Activated effector memory CD4-positive, alpha-beta T cell treated with Interleukin-2 at 50 U/mL for 16 hours (primary cell): ENCODE measurements at places on chromosomes 5 and 9.

DNA sequence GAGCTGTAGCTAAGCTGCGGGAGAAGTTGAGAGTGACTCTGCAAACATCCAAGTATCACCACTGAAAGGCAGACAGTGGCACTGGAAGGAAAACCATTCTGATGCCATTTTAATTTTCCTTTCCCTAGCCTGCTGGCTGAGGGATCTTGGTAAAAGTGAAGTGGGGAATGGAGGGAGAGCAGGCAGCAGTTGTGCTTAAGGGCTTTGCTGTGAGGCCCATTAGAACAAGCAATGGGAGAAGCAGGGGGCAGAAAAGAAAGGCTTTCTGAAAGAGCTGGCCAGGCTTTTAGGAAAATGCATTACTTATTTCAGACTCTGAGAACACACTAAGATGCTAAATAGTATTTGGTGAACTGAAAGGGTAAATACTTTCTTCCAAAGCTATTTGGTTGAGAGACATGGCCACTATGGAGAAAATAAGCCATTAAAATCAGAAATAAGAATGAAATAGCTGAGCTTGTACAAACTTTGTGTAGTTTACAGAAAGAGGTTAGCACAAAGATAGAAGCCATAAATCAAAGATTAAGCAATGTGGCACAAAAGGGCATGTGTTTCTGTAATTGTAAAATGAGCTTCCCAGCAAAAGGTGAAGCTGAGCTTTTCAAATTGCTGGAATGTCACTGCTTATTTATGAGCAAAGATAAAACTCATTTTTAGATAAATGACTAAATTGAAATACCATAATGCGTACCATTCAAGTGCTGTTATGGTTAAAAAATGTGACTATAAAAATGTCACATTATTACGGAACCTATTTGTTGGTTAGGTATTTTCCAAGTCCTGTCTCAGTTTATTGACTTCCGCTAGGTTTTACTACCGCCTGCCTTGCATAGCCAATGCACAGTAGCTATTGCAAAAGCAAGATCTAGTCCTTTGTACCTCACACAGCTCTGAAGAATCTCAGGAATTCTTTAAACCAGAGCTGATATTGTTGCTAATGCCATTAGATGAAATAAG lies 20.8 kb downstream of the SNCAIP start:
- no peak for DNase-seq

GRCh38 chr5:73317523-73317922 lies 131.1 kb downstream of the FOXD1 start:
- no peak for DNase-seq

- no peak for DNase-seq
These were observed 980 bp downstream of the COL5A1 start for GRCh38 chr9:134642385-134643181.

GRCh38 chr5:81181576-81182316 lies 51.4 kb upstream of the CKMT2 start:
- no peak for DNase-seq

DNA sequence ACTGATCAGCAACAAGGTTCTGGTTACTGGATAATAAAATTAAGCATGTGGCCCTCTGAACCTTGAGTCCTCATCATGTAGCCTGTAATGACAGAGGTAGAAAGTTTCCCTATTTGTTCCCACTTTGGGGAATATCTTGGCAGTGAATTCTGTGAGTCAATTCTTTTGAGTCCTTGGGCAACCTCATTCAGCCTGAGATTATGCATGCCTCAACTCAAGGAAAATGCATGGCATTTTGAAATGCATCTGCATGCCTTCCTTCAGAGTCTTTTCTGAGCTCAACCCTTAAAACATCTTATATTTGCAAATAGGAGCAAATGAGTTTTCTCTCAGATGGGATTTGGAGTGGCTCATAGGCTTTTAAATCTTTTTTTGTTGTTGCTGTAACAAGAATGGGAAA lies 218.1 kb upstream of the CD180 start:
- DNase-seq = no peak

GRCh38 chr9:3189113-3189861 lies 336.5 kb downstream of the RFX3 start:
- DNase-seq = no peak

DNA sequence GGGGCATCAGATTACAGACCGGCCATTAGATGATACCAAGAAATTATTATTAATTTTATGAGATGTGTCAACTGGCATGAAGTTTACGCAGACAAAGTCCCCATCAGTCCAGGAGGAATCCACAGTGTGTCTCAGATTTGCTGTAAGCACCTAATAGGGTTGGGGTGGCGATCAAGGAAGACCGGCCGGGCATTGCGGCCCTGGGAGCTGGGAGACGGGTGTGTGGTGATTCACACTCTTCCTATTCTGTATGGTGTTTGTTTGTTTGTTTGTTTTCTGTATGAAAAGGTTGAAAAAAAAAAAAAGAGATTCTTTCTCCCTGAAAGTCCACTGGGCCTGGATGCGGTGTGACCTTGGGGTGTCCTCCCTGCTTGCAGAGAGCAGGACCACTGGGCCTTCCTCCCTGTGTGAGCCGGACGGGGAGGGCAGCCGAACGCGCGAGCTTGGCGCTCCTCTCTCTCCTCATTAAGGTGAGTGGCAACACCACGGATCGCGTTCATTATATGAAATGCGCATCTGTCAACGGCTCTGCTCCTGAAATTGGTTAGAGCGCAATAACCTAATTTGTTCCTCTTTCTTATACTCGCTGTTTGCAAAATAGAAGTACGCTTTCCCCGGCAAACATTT lies 15.1 kb downstream of the RASGEF1C start:
- no peak for DNase-seq

DNA sequence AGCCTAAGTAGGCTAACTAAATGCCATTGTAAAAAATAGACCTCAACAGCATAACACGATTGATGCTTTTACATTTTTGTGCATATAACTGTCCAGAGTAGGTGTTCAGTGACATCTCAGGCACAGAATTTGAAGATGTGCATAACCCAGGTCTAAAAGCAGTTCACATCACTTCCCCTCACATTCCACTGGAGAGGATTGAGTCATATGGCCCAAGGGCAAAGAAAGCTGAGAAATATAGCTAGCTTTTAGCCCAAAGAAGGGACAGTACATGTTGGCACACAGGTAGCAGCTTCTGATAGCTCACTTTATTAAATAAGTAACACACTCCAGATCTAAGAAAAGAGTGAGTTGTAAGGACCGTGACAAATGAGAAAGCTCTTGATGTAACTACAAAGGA lies 2259.5 kb upstream of the WWC1 start:
- DNase-seq = no peak

DNA sequence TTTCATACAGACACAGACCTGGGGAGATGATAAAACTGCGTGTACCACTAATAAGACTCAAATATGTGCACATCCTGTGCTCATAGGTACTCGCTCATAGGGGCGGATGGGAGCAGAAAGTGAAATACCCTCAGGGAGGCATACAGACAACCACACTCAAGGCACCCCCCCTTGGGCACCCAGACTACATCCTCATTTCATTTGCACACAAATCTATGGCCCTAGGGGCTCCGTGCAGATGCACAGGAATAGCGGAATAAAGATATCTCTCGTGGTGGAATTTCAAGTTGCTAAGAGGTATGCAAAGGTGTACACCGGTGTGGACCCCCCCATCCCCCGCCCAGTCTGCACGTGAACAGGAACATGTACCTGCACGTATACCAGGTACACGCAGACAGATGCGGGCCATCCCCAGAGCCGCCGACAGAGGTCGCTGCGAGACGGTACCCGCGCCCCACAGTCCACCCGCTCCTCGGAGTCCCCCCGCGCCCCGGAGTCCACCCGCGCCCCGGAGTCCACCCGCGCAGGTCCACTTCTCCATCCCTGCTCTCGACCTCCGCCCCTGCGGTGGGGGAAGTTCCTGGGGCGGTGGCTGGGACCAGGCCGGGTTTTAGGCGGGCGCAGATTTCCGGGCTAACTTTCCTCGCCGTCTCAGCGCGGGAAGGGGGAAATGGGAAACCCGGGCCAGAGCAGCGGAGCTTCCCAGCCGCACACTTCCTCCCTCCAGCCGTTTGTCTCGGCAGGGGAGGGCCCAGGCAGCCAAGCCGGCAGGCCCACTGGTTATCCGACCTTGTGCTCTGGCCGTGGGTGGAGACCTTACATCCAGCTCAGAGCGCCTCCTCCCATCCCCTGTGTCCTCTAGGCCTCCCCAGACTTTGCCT lies 1.0 kb upstream of the IL12B start:
- DNase-seq = peak; percentile 68

DNA sequence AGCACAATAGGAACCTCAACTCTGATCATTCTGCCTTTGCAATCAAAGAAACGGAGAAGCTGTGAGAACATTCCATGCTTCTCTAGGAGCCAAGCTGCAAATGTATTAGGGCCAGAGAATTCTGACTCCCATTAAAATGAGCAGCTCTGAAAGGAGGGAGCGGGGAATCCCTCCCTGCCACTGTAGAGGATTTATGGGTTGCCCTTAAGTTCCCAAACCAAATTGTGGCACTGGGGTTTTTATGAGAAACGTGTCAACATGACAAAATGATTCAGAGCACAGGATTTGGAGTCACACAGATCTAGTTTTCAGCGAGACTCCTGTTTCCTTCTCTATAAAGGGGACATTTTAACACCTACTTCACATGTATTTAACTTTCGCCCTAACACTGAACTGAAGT lies 1.8 kb downstream of the IL6ST start:
- no peak for DNase-seq

DNA sequence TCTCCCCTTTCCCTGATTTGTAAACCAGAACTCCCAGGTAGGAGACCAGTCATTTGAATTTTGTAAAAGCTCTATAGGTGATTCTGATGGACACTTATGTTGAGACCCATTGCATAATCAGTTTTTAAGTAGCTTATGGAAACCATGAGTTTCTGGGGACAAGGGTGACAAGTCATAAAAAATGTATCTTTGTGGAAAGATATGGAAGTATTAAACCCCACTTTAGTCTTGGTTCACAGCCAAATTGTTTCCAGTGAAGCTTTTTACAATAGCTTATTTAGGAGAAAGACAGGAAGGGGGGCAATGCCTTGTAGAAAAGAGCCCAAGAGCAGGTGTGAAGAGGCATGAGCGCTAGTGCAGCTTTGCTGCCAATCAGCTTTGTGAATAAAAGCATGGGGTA lies 453 bp upstream of the CCL28 start:
- no peak for DNase-seq

- no peak for DNase-seq
These were observed 103.3 kb downstream of the ZSWIM6 start for GRCh38 chr5:61435368-61435767.

- no peak for DNase-seq
These were observed 1.2 kb downstream of the SURF4 start for GRCh38 chr9:133374612-133375115.

DNA sequence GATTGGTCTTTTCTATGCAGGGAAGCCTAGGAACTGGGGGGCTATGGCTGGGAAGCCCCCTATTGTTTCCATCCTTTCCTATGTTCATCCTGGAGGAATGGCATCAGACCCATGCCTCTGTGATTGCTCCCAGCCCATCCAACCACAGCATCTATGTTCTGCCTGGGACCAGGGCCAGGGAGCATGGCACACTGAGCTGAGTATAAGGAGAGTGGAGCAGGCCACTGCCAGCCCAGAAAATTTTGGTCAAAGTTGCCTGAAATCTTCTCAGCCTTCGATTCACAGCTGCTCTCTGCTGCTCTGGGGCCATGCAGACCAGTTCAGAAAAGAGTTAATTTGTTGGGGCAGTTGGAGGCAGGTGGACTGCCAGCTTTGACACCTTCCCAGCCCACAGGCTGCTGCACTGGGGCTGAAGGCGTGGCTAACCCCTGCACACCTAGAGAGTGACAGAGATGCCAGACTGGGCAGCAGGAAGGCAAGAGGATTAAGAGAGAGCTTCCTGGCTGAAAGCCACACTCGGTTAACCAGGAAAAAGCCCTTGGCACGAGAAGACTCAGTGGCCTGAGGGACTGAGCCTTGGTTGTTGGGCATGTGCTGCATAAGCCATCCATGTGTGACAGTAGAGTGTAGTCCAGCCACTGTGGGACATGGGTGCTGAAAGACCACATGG lies 12.1 kb downstream of the TGFBI start:
- DNase-seq = no peak

DNA sequence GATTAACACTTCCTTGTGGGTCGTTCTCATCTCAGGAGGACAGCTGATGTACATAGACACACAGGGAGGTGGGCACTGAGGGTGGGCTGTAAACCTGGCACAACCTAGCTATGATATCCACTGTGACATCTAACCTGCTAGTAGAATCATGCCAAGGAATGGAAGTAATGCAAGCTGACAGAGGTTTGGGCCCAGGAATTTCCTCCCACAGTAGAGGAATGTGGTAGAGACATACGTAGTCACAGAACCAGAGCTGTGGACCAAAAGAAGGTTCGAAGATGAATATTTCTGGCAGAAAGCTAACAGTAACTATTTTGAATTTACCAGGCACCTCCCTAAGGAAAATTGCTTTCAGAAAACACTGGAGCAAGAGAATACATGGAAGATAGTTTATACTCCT lies 15.2 kb upstream of the DNAJC25 start:
- DNase-seq = no peak

- no peak for DNase-seq
These were observed 37.8 kb upstream of the S1PR3 start for GRCh38 chr9:88953381-88954029.

DNA sequence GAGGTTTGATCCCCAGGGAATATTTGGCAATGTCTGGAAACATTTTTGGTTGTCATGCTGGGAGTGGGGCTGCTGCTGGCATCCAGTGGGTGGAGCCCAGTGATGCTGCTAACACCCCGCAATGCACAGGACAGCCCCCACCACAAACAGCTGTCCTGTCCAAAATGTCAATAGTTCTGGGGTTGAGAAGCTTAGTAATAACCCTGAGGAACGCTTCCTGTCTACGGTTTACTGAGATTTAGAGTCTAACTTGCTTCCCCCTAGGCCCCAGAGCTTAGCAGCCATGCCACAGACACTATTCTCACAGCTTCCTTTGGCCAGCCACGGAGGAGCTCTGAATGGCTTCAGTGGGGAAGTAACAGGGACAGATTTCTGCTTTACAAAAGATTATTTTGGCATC lies 66.5 kb downstream of the MSX2 start:
- DNase-seq = no peak

GRCh38 chr9:96245399-96245798 lies 56.6 kb downstream of the HSD17B3 start:
- no peak for DNase-seq

DNA sequence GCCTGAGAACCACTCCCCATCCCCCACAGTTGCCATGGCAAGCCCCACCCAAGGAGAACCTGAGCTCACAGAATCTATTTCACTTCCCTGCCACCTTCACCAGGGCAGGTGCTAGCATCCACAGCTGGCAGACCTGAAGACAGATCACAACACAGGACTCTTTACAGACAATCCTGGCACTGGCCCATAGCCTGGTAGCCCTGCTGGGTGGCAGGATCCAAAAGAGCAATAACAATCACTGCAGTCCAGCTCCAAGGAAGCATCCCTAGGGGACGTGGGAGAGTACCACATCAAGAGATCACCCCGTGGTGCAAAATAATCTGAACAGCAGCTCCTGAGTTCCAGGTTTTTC lies 463.2 kb upstream of the PIK3R1 start:
- no peak for DNase-seq

DNA sequence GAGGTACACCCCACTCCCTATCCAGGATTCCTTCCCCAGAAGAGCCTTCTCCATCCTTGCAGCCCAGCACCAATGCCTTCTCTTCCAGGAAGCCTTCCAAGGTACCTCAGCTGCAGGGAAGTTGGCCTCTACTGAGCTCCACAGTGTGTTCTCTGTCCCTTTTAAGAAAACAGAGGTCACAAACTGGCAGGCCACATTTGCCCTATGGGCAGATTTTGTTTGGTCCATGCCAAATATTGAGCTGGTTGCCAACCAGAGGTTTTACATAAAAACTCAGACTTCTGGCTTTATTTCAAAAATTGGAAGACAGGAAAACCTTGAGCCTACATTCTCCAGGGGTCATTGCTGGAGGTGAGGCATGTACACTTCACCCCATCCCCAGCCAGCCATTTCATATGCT lies 9.0 kb upstream of the NDST1 start:
- DNase-seq = no peak
